ENCODE measurements at places on chromosomes 7 and 10.

DNA sequence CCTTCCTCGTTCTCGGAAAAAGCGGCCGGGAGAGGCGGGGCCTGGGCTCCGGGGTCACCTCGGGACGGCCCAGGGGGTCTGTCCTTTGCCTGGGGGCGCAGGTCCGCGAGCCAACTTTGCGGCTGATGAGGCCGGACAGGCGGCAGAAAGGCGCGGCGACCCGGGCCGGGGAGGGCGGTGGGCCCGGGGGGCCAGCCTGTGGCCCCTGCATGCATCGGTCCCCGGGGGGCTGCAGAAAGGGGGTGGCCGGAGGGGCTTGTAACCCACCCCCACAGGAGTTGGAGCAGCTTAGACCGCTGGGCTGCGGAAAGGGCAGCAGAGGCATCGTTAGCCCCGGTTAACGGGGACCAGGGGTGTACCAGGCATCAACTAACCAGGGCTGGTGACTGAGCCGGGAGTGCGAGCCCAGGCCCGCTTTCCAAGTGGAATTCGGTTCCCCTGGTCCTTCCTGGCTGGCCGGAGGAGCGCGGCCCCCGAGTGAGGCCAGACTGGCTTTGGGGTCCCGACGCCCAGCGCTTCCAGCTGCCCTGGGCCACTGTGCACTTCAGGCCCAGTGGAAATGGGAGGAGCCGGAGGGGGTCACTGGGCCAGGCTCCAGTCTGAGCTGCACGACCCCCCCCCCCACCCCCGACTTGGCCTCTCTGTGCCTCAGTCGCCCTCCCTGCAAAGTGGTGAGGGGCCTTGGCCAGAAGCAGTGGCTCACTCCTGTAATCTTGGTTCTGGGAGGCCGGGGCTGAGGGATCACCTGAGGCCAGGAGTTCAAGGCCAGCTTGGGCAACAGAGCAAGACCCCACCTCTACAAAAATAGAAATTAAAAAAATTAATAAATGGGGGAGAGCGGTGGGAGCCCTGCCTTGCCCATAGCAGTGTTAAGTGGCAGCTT is 919 bp downstream of the SLC29A4 start:
- DNase-seq = no peak

GRCh38 chr7:130598056-130598455 is 70.5 kb downstream of the COPG2 start:
- no peak for DNase-seq

DNA sequence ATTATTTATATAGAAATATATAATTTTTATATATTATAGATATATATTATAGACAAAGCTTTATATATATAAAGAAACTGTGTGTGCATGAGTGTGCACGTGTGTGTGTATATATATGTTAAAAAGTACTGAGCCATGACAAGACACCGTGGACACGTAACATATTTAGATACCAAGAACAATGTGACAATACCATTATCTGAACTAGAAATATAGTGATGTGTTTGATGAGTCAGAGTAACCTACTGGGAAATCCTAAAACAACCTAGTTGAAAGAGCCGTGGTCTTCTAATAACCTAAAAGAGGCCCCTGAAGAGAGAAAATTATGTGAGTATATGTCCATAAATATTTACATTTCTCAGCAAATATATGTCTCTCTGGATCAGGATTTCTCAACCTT is 50.7 kb upstream of the ITGB8 start:
- DNase-seq = no peak

GRCh38 chr7:149865437-149865836 is 8.3 kb upstream of the ATP6V0E2 start:
- peak; percentile 62 for DNase-seq

DNA sequence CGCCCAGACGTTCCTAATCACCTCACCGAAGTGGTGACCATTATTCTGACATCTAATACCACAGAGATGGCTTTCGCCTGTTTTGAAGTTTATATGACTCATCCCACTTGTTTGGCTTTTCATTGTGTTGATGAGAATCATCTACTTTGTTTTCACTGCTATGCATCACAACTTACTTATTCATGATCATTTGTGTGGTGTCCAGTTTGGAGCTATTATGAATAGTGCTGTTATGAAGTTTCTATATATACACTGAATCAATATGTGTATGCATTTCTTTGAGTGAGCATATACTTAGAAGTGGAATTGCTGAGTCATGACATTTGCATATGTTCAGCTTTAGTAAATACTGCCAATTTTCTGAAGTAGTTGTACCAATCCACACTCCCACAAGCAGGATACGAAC is 38.6 kb upstream of the TNKS2 start:
- DNase-seq = no peak

- DNase-seq = no peak
Observed at GRCh38 chr10:132157101-132157500, 29.6 kb upstream of the DPYSL4 start.

DNA sequence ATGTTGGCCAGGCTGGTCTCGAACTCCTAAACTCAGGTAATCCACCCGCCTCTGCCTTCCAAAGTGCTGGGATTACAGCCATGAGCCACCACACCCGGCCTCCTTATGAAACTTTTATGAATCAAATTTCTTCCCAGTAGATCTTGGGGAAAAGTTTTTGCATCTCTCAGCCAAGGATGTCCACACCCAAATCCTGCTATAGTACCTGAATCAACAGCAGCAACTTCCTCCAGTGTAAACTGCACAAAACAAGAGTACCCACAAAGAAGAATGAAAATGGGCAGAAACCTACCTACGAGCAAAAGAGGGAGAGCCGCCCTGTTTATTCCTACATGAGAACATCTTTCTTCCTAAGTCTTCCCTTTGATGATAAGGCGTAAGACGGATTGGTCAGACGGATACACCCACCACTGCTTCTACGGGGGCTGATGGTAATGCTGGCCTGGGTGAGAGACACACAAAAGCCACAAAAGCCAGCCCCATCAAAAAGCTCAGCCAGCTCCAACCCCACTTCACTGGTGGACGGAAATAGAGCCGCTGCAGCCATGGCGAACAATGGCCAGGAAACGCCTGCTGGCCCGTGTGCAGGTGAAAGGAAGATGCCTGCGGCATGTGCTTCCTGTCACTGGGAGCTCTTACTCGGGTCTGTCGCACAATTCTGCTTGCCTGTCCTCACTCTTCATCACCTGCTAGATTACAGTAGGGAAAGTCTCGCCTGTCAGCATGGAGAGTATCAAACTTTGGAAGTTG is 10.4 kb downstream of the JCAD start:
- no peak for DNase-seq

DNA sequence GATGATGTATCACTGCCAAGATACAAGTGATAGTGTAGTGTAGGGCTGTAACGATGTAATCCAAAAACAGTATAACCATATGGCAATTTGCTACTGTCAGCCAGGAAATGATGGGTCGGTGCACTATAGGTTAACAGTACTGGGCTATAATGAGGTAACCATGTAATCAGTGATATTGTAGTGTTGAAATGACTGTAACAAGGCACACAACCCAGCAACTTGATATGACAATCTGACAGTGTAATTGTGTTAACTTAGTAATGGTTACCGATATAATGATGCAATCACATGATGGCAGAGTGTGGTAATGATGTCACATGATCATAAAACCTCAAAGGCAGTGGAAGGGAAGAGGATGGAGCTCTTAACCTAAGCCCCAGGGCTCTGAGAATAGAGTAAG is 73.8 kb upstream of the SLF2 start:
- DNase-seq = no peak

GRCh38 chr7:47427051-47427643 is 154.8 kb downstream of the TNS3 start:
- no peak for DNase-seq

- peak; percentile 53 for DNase-seq
Observed at GRCh38 chr10:103451091-103451813, 918 bp downstream of the CALHM2 start.

- no peak for DNase-seq
Observed at GRCh38 chr10:67088036-67088435, 162.2 kb downstream of the LRRTM3 start.

GRCh38 chr10:72637398-72637857 is 11.5 kb upstream of the MICU1 start:
- DNase-seq = no peak

- DNase-seq = no peak
Observed at GRCh38 chr7:141952461-141952860, 5.7 kb upstream of the CLEC5A start.

DNA sequence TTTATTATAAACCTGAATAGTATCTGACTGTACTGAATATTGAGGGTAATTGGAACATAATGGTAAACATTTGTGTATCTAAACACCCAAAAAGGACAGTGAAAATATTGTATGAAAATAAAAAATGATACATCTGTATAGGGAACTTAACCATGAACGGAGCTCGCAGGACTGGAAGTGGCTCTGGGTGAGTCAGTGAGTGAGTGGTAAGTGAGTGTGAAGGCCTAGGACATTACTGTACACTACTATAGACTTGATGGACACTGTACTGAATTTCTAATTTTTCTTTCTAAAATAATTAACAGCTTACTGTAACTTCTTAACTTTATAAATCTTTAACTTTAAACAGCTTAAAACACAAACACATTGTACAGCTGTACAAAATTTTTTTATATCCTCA is 454.5 kb upstream of the FZD8 start:
- no peak for DNase-seq

- no peak for DNase-seq
Observed at GRCh38 chr10:72079356-72079755, 9.0 kb downstream of the SPOCK2 start.

GRCh38 chr7:106062006-106062405 is 50.1 kb downstream of the SYPL1 start:
- DNase-seq = no peak

GRCh38 chr10:70354556-70354955 is 27.9 kb downstream of the LRRC20 start:
- no peak for DNase-seq

- no peak for DNase-seq
Observed at GRCh38 chr7:156764766-156765165, 124.2 kb downstream of the RNF32 start.

DNA sequence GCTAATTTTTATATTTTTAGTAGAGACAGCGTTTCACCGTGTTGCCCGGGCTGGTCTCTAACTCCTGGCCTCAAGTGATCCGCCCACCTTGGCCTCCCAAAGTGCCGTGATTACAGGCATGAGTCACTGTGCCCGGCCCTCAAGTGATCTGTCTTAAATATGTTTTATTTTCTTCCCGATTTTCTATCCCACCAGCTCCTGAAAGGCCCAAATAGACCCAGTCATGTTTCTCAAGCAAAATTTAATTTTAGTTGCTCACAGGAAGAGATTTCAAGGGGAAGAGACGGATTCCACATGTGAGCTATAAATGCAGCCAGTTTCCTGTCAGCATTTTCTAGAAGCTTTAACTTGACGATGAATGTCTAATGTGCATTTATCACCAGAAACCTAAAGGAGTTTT is 12.0 kb downstream of the DENND10 start:
- DNase-seq = no peak

GRCh38 chr10:27660268-27660667 is 85.4 kb downstream of the MKX start:
- DNase-seq = no peak

DNA sequence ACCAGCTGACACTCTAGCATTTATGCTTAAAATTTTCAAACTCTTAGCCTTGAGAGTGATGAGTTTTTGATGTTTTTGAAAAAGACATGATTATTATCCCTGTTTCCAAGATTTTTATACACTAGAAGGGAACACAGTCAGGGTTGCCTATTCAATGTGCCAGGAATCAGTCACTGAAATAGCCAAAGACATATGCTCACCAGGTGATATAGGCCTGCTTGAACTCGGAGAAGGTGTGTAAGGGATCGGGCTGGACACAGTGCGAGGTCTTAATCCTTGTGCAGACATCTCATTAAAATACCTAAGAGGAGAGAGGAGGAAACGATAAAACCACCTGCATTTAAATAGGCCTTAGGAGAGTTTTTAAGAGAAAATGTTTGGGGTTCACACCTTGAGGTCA is 51.0 kb upstream of the MRLN start:
- DNase-seq = no peak

- DNase-seq = no peak
Observed at GRCh38 chr7:140621401-140622021, 19.1 kb downstream of the DENND2A start.

DNA sequence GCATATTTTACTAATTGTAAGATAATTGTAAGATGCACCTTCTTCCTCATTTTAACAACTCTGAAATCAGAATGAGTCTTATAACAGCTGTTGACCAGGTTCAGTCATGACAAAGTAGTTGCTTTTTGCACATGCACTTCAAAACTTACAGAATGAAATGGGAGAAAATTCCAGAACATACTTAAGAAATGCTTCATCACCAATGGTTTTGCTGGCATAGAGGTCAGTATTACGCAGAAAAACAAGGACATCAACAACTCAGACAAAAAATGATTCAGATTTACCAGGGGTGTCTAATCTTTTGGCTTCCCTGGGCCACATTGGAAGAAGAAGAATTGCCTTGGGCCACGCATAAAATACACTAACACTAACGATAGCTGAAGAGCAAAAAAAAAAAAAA is 13.3 kb downstream of the COL28A1 start:
- DNase-seq = no peak

- no peak for DNase-seq
Observed at GRCh38 chr7:101664893-101665471, 35.9 kb upstream of the MYL10 start.

DNA sequence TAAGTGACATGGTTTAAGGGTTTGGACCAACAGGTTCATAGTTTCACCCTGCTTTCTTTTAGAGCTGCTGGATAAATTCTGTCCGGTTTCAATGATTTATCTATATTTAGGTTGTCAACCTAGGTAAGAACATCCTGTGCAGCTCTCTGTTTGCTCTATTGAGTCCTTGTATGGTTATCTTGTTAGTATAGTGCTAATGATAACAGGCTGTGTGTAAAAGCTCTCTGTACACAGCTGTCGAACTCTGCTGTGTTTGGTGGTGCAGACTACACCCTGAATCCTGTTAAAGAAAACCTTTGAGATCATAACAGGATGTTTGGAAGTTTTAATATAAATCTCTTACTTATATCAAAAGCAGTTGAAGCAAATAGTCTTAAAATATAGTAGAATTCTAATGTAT is 219.2 kb downstream of the SDK1 start:
- DNase-seq = no peak

DNA sequence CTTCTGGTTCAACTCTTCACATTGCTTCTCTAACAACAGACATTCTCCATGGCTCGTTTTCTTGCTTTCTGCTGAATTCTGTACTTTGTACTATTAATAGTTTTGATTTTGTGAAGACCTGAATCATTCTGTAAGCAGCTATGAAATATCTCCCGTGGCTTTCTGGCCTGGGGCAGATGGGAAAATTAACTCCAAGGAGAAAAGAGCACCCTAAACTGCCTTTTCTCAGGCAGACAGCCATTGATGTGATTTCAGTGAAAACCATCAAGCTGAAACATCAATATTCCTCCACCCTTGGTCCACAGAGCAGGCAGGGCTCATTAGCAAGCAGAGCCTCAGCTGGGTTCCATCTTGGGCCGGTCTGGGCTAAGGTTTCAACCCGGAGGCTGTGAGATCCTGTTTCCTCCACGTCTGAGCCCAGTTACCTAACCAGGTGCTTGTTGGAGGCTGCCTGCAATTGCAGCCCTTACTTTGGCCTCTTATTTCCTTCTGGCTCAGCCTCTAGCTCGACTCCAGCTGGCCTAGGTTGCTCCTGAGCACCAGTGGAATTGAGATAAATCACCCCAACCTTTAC is 21.1 kb upstream of the EZH2 start:
- DNase-seq = no peak

GRCh38 chr10:50585921-50586739 is 37.6 kb downstream of the SGMS1 start:
- DNase-seq = no peak

GRCh38 chr7:34067005-34067778 is 161.9 kb downstream of the BMPER start:
- DNase-seq = no peak

GRCh38 chr7:117776224-117776623 is 97.0 kb downstream of the CTTNBP2 start:
- DNase-seq = no peak

GRCh38 chr10:44963772-44964633 is 4.4 kb downstream of the RASSF4 start:
- no peak for DNase-seq
